ENCODE measurements at places on chromosomes 12 and 14. TPM values are rescaled to one million over a fixed set of nuclear protein-coding genes. Genes with fewer than 3 reads are reported as not detected.

ACOT6 gene
- not detected for total RNA-seq

DNA sequence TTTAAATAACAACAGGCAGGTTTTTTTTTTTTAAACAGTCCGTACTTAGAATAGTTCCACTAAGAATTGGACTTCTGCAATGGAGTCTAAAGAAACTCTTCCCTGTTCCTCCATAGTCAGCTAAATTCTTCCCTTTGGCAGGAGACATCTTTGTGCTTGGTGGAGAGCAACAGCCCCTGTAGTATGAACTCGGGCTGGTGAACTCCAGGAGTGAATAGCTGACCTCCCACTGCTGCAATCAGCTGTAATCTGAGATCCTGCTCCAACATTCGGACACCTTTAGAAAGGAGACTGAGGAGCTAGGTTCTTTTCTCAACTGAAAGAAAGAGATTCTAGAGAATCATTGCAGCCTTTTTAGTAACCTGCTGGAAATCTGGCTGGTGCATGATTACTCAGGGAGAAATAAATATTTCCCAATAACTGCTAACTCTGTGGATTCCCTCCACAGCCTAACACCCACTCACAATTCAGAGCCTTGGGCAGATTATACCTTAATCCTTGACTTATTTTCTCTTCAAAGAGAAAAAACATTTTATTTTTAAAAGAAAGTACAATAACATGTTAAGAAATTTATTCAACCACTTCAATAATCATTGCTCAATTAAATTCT, 25.6 kb upstream of the DBX2 start:
- no peak for DNase-seq

- no peak for DNase-seq
Observed at GRCh38 chr12:132338781-132339180, 9.4 kb upstream of the GALNT9 start.

AQP6 gene
- total RNA-seq, result not detected

GRCh38 chr14:51512316-51512715, 139.4 kb upstream of the FRMD6 start:
- DNase-seq, result no peak

KRT73 gene
- total RNA-seq, result 0.28 TPM

- no peak for DNase-seq
Observed at GRCh38 chr14:88568196-88568595, 5.4 kb downstream of the ZC3H14 start.

GRCh38 chr12:42490261-42490842, 99.2 kb downstream of the PRICKLE1 start:
- no peak for DNase-seq

DNA sequence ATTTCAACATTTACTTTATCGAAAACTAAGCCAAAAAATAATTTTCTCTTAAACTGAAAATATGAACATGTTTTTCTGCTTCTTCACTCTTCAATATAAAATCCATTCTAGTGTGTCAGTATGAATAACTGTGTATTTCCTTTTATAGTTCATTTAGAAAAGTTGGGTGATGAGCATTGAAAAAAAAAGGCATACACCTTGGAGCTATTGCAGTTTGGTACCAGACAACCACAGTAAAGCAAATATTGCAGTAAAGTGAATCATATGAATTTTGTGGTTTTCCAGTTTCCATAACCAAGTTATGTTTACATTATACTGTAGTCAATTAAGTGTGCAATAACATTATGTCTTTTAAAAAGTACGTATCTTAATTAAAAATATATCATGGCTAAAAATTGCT, 195.0 kb upstream of the FOXG1 start:
- DNase-seq, result no peak

GRCh38 chr12:96223411-96224218, 29.4 kb downstream of the ELK3 start:
- DNase-seq, result no peak

- DNase-seq, result no peak
Observed at GRCh38 chr12:63924781-63925180, 80.3 kb downstream of the SRGAP1 start.

P2RX2 gene
- total RNA-seq, result 0.66 TPM
